Stimulated activated CD4-positive, alpha-beta T cell treated with anti-CD3 and anti-CD28 coated beads, Interleukin-4, amount 100 ng/mL, for 1 hour (primary cell): ENCODE measurements at places on chromosomes 4 and X.
A peak's percentile ranks its signal among the peaks of the same experiment; 100 is the strongest.

DNA sequence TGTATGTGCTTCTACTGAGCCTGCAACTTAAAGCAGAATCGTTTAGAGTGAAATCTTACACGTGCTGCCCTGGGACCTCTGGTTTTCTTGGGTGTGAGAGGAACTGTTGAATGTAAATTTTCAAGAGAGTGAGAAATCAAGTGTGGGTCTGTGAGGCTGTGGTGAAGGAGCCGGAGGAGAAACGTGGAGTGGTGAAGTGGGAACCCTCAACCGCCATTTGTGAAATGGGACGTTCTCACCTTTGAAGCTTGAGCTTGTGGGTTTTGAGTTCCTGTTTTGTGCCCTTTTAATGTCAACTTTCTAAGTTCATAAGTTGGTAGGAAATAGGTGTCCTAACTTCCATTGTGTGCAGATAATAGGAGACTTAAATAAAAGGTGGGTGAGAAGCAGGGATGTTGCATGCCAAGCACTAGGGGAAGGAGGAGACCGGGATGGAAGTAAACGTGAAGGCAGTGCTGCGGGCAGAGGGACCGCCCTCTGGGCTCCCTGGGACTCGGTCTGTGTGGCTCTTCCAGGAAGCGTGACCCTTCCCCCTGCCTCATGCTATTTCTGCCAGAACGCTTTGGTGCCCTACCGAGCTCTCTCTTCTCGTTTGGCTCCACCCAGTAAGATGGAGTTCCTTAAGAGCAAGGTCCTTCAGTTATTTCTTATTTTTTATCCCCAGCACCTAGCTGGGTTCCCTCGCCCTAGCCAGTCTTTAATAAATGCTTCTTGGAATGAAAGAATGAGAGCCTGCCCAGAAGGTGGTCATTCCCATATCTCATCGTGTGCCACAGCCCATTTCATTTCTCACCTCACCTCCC lies 56.0 kb downstream of the TMEM131L start:
- DNase-seq, result peak; percentile 29

DNA sequence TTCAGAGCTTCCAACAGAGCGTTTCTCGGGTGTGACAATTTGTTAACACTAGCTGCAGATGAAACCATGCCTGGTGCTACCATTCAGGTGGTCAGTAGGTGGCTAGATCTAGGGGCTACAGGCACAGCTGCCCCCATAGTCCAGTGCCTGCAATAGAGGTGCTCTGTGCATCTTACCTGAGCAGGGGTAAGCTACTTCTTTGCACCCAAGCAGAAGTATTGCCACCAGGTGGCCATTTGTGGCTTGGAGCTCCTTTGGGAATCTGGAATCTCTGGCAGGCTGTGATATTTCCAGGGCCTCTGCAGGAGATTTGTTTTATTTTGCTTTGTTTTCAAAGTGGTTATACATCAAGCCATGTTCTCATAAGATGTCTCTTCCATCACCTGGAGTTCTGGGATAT lies 170.7 kb upstream of the PUDP start:
- DNase-seq, result no peak

- no peak for DNase-seq
Measured at GRCh38 chrX:22043872-22044271, 11.7 kb downstream of the PHEX start.

- DNase-seq, result peak; percentile 80
Measured at GRCh38 chrX:154398668-154399526, 720 bp downstream of the RPL10 start.

DNA sequence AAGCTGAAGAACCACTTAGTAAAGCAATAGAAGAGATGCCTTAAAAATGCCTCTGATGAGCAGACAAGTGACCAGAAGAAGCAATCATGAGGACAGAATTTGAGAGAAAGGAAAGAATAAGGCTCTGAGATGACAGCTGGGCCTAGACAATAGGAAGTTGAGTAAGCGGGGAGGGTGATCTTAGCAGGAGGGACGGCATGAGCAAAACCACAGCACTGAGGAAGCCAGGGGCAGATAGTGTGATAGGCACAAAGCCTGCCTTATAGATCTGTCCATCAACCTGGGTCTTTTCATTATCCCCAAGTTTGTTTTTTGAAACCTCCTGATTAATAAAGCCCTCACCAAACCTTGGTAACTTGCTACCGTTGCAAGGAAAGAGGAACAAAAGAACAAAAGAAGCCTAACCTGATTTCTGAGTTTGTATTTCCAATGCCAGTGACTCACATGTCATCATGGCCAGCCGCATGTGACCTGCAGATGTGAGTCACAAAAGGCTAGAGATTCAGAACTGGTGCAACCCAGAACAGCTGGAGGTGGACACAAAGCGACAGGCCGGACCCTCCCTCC lies 55.7 kb upstream of the PPARGC1A start:
- DNase-seq, result no peak

GRCh38 chrX:105191878-105192277 lies 28.6 kb downstream of the TEX13A start:
- DNase-seq, result no peak

DNA sequence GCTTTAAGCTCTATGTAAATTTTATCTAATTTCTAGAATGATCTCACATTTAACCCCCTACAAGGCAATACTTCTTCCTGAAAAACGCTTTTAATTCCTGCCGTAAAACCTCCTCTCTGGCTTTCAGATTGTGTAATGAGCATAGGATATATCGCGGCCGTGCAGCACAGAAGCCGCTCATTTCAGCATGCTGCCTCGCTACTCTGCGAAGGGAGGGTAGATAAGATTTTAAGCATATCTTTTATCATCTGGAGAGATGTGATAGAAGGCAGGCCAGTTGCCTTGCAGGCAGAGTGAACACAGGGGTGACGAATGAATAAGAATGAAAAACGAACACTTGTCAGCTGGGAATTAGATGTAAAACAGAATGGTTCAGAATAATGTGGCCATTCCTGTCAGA lies 265.5 kb downstream of the UNC5C start:
- DNase-seq, result no peak

GRCh38 chr4:110514889-110515479 lies 39.0 kb downstream of the ENPEP start:
- DNase-seq, result no peak

GRCh38 chr4:187424636-187425035 lies 570.9 kb upstream of the ZFP42 start:
- no peak for DNase-seq

DNA sequence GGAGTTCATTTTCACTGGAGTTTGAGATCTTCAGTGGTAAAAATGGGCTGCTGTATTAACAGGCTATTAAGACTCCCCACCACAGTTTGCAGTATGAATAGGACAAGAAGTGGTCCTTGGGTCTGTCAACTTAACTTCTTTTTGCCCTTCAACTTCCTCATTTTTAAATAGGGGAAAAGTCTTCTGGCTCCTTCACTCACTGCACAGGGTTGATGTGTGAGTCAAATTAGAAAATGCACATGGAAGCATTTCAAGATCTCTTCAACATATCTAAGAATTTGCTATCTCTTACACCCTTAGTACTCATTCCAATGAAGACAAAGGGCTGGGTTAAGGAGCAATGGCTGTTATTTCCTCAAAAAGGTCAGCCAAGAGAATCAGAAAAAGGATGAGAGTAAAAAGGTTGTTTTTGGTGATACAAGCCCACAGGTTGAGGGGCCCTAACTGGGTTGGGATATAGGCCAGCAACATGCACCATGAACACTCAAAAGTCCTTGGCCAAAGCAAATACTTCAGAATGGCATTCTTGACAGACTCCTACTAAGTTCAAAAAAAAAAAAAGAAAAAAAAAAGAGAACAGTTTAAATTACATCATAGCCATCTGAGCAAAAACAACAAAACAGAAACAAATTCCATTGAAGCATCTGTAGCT lies 13.4 kb downstream of the PDE5A start:
- no peak for DNase-seq

DNA sequence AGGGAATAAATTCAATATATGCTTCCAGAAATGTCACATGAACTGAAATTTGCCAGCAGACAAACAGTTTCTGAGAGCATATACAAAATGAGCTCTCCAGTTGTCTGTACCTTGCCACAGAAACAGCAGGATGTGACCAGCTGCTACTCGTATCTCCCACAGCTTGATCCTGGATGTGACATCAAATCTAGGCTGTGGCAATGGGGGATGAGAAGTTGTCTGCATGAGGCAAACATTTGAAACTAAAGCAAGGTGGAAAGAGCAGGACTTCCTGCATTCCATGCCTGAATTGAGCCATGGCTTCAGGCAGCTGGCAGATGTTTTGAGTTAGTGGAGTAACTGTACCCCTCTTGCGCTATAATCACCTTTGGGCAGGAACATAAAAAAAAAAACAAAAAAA lies 1724.0 kb downstream of the RPA4 start:
- DNase-seq, result no peak

DNA sequence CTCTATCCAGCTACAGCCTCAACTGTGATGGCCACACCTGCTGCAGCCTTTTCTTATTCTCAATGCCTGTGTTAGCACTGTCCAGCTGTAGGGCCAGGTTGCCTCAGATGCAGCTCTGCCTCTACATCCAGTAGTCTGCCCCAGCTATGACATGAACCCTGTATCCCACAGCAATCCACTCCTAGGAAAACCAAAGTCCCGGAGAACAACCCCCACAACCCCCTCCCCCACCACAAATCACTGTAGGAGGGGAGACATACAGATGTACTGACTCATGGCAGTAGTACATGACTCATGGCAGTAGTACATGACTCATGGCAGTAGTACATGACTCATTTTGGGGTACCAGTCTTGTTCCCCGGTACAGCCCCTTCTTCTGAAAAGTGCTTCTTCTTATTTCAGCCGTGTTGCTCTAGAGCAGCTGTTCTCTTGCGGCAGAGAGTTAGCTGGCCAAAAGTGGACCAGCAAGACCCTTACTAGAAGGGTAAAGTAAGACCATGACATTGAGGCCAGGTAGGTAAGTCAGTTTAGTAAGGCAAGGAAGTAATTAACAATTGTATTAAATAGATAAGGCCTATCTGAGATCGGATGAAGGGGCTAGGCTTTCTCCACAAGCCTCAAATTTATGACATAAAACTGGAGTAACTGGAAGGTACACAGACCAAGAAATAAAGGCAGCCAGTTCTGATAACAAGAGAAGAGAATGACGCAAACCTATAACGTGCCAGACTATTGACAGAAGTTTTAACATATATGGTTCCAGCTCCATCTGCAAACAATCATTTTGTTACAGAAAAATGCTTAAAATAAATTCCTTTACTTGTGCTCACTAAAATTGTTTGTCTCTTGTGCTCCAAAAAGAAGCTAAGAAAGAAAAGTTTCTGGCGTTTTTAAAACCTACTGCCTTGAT lies 221.4 kb downstream of the TACR3 start:
- no peak for DNase-seq

GRCh38 chrX:124231451-124231759 lies 101.1 kb upstream of the TEX13D start:
- DNase-seq, result no peak

GRCh38 chrX:19689170-19689779 lies 174.0 kb upstream of the MAP3K15 start:
- no peak for DNase-seq

DNA sequence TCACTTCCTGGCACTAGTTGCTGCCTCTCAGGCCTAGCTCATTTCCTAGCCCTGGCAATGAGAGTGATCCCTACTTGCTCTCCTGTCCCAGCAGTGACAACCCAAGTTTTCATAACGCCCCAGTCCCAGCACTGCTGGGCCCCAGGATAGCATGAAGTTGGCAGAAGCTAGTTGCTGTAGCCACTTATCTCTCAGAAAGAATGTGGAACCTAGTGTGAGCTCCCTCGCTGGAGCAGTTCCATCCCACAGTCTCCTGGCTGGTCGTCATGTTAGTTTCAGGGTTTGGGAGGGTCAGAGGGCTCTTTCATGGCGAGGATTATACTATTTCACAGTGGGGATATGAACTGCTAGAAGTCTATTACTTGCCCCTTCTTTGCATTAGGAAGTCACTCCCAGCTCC lies 5.1 kb downstream of the PF4 start:
- DNase-seq, result no peak

GRCh38 chr4:89753601-89754066 lies 83.3 kb downstream of the SNCA start:
- DNase-seq, result no peak

GRCh38 chr4:76002176-76002575 lies 5.1 kb downstream of the CXCL9 start:
- DNase-seq, result no peak

DNA sequence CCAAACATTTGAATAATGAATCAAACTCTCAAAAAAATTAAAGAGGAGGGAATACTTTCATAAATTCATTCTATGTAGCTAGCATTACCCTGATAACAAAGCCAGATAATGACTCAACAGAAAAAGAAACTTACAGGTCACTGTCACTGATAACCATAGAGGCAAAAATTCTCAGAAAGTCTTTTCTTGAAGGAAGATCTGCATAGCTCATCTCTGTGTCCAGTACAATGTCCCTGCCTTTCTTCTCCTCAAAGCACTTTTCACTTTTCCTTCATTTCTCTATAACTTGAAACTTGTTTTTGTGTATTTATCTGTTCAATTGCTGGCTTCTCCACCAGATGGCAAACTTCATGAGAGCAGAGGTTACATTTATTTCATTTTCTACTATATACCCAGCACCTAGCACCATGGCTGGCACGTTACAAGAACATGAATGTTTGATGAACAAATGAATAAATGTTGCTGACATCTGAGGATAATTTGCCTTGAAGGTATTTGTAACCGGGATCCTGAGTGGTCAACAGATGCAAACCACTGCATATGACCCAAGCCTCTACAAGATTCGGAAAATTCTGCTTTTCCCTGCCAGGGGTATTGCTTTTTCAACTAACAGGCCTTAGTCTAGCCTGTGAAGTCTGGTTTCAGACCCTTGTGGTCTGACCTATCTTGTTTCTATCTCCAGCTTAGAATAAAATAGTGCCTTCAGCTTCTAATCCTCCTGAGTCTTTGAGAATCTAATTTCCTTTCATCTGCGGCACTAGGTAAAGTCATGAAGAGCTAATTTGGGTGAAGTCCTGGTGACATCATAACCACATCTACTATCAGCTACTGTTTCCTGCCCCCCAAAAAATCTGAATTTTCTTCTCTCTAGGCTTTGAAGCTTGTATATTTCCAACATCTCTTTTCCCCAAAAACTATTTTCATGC lies 52.5 kb upstream of the ANTXR2 start:
- DNase-seq, result peak; percentile 11

DNA sequence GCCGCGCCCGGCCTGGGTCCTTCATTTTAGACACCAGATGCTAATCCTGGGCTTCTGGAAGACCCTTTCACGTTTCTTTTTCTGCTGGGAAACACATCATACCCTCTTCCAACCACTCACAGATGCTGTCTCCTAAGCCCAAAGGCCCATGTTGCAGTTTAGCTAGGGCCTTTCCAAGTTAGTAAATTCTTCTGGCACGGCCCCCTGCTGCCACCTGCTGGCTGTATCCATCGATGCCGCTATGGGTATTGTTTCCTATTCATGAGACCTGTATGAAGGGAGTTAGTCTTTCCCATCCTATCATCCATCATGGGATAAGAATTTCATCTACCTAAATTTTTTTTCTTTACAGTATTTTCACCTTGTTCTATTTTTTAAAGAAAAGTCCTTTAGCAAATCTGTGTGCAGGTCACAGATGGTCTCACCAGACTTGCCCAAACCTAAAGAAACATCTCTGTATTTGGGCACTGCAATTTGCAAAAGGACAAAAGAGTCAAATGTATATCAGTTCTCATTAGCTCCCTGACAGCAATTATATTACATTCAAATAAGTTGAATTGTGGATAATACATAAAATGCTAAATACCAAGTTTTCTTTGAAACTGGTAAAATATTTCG lies 37.8 kb upstream of the SLC9A7 start:
- peak; percentile 76 for DNase-seq

- no peak for DNase-seq
Measured at GRCh38 chr4:79273915-79274314, 51.9 kb downstream of the NAA11 start.

GRCh38 chrX:250965-251364 lies 30.2 kb upstream of the PLCXD1 start:
- DNase-seq, result no peak
